ENCODE measurements at places on chromosomes 3 and 15. TPM values are rescaled to one million over a fixed set of nuclear protein-coding genes. Genes with fewer than 3 reads are reported as not detected.

The WNT5A gene
- total RNA-seq = 31.9 TPM

The SCN10A gene
- not detected for total RNA-seq

The ATP13A5 gene
- not detected for total RNA-seq

The PP2D1 gene
- total RNA-seq = not detected

The TLNRD1 gene
- 15.0 TPM for total RNA-seq

The SLC12A1 gene
- not detected for total RNA-seq

The GNAT1 gene
- not detected for total RNA-seq

The LRTM1 gene
- not detected for total RNA-seq

The CYP1A2 gene
- not detected for total RNA-seq

The ATP13A4 gene
- not detected for total RNA-seq

The RTP3 gene
- 0.08 TPM for total RNA-seq

The RBP2 gene
- total RNA-seq = not detected

The PLSCR2 gene
- not detected for total RNA-seq

The ADAMTS9 gene
- total RNA-seq = 1.4 TPM

The PYGO1 gene
- total RNA-seq = 4.8 TPM

The LEKR1 gene
- 1.2 TPM for total RNA-seq

Data from A375 (cell line).